ENCODE measurements at places on chromosomes 4 and X. TPM values are rescaled to one million over a fixed set of nuclear protein-coding genes. Genes with fewer than 3 reads are reported as not detected.
A peak's percentile ranks its signal among the peaks of the same experiment; 100 is the strongest.

- H3K27me3 ChIP-seq: no peaks in the 10 kb centered on the region
- H3K36me3 ChIP-seq: peaks cover 13% of the 10 kb centered on the region
- H3K27ac ChIP-seq: no peak overlapping the region
- peak; percentile 20 for DNase-seq
- H3K4me3 ChIP-seq: no peak overlapping the region
- peaks cover 20% of the 10 kb centered on the region for H3K4me1 ChIP-seq
These were observed 9.0 kb downstream of the UBE2K start for GRCh38 chr4:39706741-39707511.

MAGEA1 gene
- not detected for polyA plus RNA-seq

PARM1 gene
- polyA plus RNA-seq: not detected

TLR1 gene
- 7.7 TPM for polyA plus RNA-seq

DNA sequence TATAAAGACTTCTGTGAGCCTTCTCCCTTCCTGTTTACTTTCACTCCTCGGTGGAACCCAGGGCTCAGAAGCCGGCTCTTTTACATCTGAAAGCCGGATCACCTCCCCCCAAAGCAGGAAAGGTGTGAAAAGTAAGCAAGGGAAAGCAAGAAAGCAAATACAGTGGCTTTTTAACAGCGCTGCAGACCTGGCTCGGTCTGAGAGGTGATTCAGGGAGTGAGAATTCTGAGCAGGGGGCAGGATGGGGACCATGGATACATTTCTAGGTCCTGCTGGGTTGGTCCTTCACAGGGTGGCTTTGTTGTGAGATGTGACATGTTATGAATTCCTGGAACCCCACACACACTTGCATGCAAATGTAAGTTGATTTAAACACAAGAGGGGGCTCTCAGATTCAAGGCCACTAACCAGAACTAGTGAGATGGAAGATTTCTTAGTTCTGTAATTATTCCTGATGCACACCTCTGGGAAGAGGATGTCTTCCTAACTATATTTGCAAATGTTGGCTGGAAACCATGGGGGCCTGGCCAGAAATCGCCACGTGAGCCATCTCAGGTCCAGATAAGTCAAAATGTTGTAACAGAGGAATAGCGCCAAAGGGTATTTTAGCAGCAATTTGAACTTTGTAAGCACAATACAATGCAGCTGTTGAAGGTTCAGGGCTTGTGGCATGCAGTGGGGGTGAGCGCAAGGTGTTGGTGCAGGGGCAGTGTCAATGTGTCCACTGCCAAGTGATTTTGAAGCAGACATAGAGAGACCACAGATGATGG is 670.1 kb upstream of the LCORL start:
- DNase-seq: no peak
- H3K4me3 ChIP-seq: no peak overlapping the region
- no peaks in the 10 kb centered on the region for H3K4me1 ChIP-seq
- H3K27ac ChIP-seq: no peak overlapping the region
- H3K27me3 ChIP-seq: no peaks in the 10 kb centered on the region
- no peaks in the 10 kb centered on the region for H3K36me3 ChIP-seq

GLOD5 gene
- not detected for polyA plus RNA-seq

GRCh38 chr4:1201851-1202525 is 29.6 kb upstream of the SPON2 start:
- H3K27me3 ChIP-seq: no peaks in the 10 kb centered on the region
- peak overlapping the region; percentile 87 for H3K27ac ChIP-seq
- peaks cover under 1% of the 10 kb centered on the region for H3K36me3 ChIP-seq
- peak overlapping the region; percentile 77 for H3K4me3 ChIP-seq

DNA sequence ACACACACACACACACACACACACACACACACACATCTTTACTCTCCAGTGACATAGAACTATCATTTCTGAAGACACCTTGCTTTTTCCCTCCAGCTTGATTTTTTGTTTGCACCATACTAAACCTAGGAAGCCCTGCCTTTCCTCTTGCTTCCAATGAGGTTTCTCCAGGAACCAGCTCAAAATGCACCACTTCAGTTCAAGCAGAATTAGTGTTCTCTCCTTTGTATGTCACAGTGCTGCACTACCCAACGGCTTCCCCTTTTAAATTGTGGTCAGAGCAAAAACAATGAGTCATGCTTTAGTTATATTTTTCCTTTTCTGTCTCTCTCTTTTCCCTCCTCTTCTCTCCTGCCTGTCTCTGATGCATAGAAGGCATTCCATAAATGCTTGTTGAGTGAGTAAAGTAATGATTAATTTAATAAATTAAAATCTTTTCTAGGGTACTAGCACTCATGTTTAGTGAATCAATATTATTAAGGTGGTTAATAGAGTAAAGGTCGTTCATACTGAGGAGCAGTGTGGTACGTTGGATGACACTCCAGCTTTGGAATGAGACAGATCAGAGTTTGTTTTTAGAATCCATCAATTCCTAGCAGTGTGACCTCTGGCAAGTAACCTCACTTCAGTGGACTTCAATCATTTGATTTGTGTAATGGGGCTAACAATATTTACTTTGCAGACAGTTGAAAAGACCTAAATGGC is 5.9 kb downstream of the RTL3 start:
- H3K4me1 ChIP-seq: peaks cover 13% of the 10 kb centered on the region
- no peak overlapping the region for H3K27ac ChIP-seq
- H3K27me3 ChIP-seq: no peaks in the 10 kb centered on the region
- H3K36me3 ChIP-seq: no peaks in the 10 kb centered on the region
- H3K4me3 ChIP-seq: no peak overlapping the region
- peak; percentile 23 for DNase-seq

LDB2 gene
- polyA plus RNA-seq: not detected

GRCh38 chr4:147772459-147772969 is 40.6 kb downstream of the ARHGAP10 start:
- H3K4me1 ChIP-seq: no peaks in the 10 kb centered on the region
- no peaks in the 10 kb centered on the region for H3K27me3 ChIP-seq
- H3K27ac ChIP-seq: no peak overlapping the region
- DNase-seq: no peak
- H3K36me3 ChIP-seq: no peaks in the 10 kb centered on the region

EGFL6 gene
- polyA plus RNA-seq: not detected

IL2RG gene
- 997 TPM for polyA plus RNA-seq

- H3K36me3 ChIP-seq: no peaks in the 10 kb centered on the region
- no peaks in the 10 kb centered on the region for H3K27me3 ChIP-seq
- no peak overlapping the region for H3K27ac ChIP-seq
- H3K4me3 ChIP-seq: no peak overlapping the region
- DNase-seq: no peak
- H3K4me1 ChIP-seq: no peaks in the 10 kb centered on the region
These were observed 83.6 kb downstream of the CHM start for GRCh38 chrX:85963736-85964135.

- H3K27ac ChIP-seq: peak overlapping the region; percentile 100
- peak; percentile 43 for DNase-seq
- H3K4me3 ChIP-seq: peak overlapping the region; percentile 98
- peaks cover 49% of the 10 kb centered on the region for H3K4me1 ChIP-seq
These were observed 2.0 kb downstream of the DDX3X start for GRCh38 chrX:41335958-41336331.

DNA sequence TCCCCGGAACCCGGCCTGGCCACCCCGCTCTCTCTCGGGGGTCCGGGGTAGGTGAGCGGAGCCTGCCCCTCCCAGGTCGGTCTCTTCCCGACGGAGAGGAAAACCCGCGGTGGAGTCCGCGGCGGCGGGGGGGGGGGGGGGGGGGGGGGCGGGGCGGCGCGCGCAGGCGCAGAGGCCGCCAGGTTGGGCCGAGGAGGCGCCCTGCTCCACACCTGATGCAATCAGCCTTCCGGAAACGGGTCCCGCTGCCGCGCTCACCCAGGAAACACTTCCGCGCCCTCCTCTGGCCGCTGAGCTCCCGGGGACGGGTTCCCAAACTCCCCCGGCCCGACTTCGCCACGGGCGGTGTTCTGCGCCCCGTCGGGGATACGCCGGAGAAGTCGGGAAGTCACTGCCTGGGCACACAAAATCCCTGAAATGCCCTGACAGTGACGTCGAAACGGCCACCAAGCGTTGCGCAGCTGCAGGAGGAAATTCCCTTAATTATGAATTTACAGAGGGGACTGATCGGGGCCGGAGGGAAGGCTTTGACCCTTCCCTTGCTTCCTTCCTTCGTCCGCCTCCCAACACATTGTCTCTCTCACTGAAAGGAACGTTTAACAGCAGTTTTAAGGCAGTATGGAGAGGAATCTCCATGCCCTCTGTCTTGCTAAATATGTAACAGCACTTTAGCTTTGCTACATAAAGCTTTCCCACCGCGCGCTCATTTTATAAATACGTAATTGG is 2.1 kb upstream of the APBB2 start:
- H3K27ac ChIP-seq: no peak overlapping the region
- H3K4me1 ChIP-seq: peaks cover 18% of the 10 kb centered on the region
- H3K4me3 ChIP-seq: no peak overlapping the region
- DNase-seq: no peak

MAGEB5 gene
- polyA plus RNA-seq: not detected

CDS1 gene
- 0.11 TPM for polyA plus RNA-seq

DNA sequence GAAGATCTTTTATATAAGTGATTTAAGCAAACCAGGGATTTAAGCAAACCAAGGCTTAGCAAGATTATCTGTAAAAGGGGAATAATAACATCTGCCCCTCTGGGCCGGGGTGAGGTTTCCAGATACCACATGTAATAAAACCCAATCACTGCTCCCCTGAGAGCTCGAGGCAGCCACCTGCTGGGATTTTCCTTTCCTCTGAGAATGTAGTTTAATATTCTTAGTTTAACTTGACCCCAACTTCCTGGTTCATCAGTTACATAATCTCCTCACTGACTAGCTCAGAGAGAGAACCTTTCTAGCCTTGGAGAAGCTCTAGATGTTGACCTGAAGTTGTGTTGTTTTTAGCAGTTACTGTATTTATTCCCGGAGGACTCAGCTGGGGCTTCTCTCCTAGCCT is 322.4 kb downstream of the ARHGAP10 start:
- peak overlapping the region; percentile 64 for H3K27ac ChIP-seq
- DNase-seq: peak; percentile 23
- H3K36me3 ChIP-seq: no peaks in the 10 kb centered on the region
- H3K4me3 ChIP-seq: peak overlapping the region; percentile 29

GRCh38 chr4:182185491-182185890 is 57.7 kb upstream of the TENM3 start:
- no peaks in the 10 kb centered on the region for H3K4me1 ChIP-seq
- no peaks in the 10 kb centered on the region for H3K36me3 ChIP-seq
- no peaks in the 10 kb centered on the region for H3K27me3 ChIP-seq
- H3K4me3 ChIP-seq: no peak overlapping the region
- no peak for DNase-seq

GRCh38 chr4:121668368-121669162 is 28.2 kb downstream of the ANXA5 start:
- no peak for DNase-seq
- H3K27me3 ChIP-seq: no peaks in the 10 kb centered on the region
- H3K27ac ChIP-seq: no peak overlapping the region
- no peak overlapping the region for H3K4me3 ChIP-seq

DNA sequence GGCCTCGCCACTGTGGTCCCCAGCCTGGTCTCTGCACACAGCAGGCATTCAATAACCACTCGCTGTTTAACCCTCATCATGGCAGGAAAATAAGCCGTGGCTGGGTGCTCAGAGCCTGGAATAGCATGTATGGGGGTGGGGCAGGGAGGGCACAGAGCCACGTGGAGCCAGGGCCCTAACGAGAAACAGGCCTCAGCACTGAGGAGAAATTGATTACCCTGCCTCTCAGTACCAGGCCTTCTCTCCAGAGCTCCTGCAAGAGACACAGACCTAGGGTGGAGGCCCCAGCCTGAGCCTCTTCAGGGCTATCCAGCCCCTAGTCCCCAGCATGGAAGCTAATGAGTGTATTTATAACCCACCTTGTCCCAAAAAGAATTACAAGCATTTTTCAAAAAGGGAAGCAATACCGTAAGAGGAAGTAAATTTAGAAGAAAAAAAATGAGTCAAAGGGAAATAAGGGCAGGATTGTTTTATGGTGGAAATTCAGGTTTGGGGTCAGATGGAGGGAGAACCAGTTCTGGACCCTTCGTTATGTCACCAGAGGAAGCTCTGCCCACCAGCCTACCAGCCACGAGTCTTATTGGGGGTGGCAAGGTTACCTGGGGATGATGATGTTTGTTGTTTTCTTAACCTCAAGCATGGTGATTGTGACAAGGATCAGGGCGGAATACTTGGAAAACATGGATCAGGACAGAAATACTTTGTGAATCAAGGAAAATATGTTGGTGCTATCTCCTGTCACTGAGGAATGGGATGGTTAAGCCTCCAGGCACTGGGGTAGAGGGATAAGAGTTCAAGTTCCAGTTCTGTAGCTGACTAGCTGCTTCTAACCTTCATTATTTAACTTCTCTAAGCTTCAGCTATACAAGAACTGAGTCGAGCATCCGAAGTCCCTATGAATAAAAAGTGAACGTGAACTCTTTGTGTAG is 101.9 kb upstream of the RBPJ start:
- DNase-seq: no peak
- no peak overlapping the region for H3K4me3 ChIP-seq
- H3K4me1 ChIP-seq: no peaks in the 10 kb centered on the region
- no peak overlapping the region for H3K27ac ChIP-seq
- no peaks in the 10 kb centered on the region for H3K27me3 ChIP-seq
- no peaks in the 10 kb centered on the region for H3K36me3 ChIP-seq

- H3K27me3 ChIP-seq: no peaks in the 10 kb centered on the region
- H3K4me1 ChIP-seq: no peaks in the 10 kb centered on the region
- H3K36me3 ChIP-seq: no peaks in the 10 kb centered on the region
- H3K27ac ChIP-seq: no peak overlapping the region
These were observed 129.2 kb downstream of the KLHL13 start for GRCh38 chrX:117987373-117987772.

- H3K27me3 ChIP-seq: no peaks in the 10 kb centered on the region
- peak overlapping the region; percentile 58 for H3K27ac ChIP-seq
- DNase-seq: peak; percentile 20
- H3K4me1 ChIP-seq: peaks cover 6% of the 10 kb centered on the region
- no peaks in the 10 kb centered on the region for H3K36me3 ChIP-seq
These were observed 220.4 kb downstream of the SPRY1 start for GRCh38 chr4:123616951-123617461.

DNA sequence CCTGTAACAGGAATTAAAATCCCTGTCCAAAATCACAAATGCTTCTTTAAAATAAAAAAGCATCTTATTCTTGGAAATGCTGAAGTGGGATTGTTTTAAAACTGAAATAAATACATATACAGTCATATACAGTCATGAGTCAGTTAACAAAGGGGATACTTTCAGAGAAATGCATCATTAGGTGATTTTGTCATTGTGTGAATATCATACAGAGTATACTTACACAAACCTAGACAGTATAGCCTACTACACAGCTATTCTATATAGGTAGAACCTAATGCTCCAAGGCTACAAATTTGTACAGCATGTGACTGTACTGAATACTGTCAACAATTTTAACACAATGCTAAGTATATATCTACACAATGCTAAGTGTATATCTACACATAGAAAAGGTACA is 104.3 kb downstream of the BRWD3 start:
- H3K36me3 ChIP-seq: peaks cover 15% of the 10 kb centered on the region
- DNase-seq: no peak
- no peak overlapping the region for H3K27ac ChIP-seq
- H3K27me3 ChIP-seq: no peaks in the 10 kb centered on the region
- no peak overlapping the region for H3K4me3 ChIP-seq
- H3K4me1 ChIP-seq: no peaks in the 10 kb centered on the region

All from CD4-positive, CD25-positive, alpha-beta regulatory T cell (primary cell).